GM04503 (cell line): ENCODE measurements at places on chromosomes 2 and 18.

DNA sequence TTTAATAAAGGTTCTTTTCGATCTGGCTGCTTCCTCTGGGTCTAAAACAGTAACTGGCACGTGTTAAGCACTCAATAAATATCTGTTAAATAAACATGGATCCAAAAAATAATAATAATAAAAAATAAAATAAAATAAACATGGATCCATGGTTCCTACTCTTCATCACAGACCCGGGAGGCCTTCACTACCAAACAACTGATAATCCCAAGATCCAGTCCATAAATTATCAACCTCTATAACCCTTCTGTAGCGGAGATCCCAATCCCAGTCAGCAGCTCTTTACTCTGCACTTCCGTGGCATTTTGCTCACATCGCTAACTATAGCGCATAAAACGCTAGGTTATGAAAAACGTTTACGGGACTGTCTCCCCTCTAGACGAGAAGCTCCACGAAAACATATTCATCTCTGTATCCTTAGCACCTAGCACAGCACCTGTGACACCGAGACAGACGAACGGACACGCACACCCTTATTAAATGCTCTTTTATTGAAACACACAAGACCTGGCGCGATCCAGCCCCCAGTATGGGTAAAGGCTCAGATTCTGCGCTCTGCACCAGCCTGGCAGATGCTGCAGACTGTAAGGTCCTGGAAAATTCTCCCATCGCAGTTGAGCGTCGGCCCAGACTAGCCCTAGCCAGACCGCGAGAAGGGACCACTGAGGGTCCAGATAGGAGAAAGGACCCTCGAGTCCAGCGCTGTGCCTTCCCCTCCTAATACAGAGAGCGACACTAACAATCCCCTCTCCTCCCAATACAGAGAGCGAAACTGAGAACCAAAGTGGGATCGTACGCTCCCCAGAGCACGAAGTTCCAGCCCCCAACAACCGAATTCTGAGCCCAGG, 770 bp downstream of the NBAS start:
- no peak for DNase-seq

DNA sequence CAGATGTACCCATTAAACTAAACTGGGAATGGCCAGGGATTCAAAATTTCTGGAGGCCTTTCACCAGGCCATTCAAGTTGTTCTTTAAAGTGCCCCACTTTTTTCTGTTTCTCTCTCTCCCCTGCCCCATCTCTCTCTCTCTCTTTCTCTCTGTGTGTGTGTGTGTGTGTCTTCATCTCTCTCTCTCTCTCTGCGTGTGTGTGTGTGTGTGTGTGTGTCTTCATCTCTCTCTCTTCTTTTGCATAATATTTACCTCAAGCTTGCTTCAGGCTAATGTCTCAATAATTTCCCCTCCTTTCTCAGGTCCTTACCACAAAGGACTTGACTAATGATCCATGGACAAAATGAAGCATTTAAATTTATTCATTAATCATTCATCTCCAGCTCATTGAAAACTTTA, 164.2 kb upstream of the KLHL14 start:
- no peak for DNase-seq

GRCh38 chr2:216495656-216496055, 3.0 kb upstream of the RPL37A start:
- no peak for DNase-seq

DNA sequence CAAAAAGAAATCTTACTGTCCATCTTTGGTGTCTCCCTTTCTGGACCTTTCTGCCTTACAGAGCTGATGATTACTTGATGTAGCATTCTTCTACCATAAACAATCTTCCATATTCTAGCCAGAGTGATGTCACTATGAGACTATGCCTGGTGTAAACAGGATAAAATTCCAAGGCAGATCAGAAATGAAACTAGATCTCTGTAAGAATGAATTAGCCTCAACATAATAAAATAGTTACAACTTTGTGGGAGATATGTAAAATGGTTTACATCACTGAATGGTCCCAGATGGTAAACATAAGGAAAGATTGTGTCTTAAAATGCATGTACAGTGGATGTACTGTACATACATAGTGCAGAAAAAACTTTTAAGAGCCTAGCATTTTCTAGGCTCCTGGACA, 112.3 kb upstream of the ZNF521 start:
- peak; percentile 32 for DNase-seq

- DNase-seq, result no peak
These were observed 34.1 kb downstream of the RASGRP3 start for GRCh38 chr2:33510586-33510968.

DNA sequence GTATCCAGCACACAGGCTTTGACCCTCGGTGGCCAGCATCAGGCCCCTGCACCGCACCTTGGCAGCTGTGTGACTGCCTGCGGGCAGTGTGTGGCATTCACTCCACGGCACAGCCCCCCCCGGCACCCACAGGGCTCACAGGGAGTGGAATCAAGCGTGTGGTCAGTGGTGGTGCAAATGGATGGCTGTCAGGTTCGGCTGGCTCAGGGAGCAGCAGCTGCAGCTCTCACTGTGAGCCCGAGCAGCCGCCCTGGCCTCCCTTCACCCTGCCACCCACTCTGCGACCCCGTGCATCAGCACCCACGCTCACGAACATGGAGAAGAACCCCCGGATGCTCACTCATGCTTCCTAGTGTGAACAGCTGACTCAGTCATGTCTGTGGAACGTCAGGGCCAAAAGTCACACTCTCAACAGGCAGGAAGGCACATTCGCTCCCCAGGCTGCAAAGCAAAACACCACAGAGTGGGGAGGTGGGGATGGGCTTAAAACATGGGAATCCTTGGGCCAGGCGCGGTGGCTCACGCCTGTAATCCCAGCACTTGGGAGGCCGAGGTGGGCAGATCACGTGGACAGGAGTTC, 41.5 kb upstream of the GPC1 start:
- DNase-seq, result no peak
